ENCODE measurements at places on chromosomes 7 and 10.

- no peak for DNase-seq
Observed at GRCh38 chr7:123338688-123339087, 138.9 kb upstream of the SLC13A1 start.

GRCh38 chr7:47907981-47908616 lies 40.2 kb downstream of the PKD1L1 start:
- no peak for DNase-seq

GRCh38 chr7:133837224-133837623 lies 289.9 kb upstream of the LRGUK start:
- no peak for DNase-seq

DNA sequence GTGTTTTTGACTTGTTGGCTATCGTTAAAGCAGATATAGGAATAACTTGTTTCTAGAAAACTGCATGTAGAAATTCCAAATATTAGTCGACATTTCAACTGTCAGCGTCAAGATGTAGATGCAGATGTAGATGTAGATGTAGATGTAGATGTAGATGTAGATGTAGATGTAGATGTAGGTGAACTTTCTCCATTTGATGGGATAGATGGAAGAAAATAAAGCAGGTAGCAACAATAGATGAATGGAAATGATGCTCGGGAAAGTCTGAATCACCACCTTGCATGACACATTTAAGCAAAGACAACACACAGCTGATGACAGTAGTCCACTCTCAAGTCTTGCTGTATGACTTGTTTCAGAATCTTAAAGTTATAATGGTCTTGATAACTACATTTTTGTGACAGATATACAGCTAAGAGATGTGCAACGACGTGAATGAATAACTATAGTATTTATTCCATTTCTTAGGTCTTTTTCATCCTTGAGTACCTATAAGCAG lies 53.5 kb downstream of the SND1 start:
- no peak for DNase-seq

DNA sequence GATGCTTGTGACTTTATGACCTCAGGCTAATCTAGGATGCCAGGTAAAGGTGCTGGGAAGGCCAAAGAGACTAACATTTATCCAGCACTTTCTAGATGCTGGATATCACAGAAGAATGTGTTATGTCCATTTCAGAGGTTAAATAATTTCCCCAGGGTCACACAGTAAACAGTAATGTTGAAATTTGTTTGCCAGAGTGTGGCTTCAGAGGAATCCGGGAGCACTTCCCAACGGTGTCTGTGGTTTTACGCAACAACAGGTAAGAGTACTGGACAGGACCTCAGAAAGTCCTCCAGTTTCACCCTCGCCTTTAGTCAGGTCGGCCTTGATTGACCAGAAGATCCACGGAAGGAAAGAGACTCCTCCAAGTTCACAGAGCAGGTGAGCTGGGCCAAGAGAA lies 1.7 kb downstream of the SHTN1 start:
- no peak for DNase-seq

DNA sequence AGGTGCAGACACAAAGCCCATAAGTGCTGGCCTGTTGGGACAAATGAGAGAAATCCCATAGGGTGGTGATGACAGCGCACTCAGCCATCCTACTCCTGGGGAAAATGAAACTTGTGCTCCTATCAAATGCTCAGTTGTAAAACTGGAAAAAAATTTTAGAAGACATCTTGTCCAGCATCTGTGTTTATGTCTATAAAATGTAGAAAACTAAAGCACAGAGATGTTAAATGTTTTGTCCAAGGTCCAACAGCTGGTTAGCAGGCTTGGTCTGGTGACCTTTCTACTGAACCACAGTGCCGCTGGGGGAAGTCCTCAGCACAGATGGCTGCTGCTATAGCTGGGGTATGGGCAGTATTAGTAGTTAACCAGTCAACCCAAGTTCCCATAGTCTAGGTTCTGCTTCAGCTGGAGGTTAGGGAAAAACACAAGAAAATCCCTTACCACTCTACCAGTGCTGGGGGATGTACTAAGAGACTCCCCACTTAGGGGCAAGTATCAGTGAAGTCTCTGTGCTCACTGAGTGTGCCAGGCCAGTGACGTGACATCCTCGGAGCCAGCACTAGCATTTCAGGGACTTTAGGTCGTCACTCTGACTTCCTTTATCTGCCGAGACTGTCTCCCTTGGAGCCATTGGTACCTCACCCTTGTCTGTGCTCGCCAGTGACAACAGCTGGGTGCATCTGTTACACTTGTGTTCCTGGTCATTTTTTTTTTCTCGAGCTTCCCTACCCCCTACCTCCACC lies 1.9 kb downstream of the TSPAN33 start:
- no peak for DNase-seq

DNA sequence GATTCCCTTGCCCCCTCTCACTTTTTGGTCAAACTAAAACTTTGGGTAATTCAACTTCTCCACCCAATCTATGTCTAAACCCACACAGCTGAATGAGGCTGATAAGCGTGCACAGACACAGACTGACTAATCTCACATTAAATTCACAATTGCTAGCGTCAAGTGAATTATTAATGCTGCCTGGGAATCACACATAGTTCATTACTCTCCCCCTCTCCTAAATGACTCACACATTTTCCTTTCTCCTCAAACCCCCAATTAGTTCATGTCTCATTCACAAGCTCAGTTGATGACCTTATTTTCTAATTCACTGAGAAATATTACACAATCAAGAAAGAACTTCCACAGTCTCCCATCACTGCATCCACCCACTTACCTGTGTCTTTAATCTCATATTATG lies 14.5 kb downstream of the KLF14 start:
- no peak for DNase-seq

DNA sequence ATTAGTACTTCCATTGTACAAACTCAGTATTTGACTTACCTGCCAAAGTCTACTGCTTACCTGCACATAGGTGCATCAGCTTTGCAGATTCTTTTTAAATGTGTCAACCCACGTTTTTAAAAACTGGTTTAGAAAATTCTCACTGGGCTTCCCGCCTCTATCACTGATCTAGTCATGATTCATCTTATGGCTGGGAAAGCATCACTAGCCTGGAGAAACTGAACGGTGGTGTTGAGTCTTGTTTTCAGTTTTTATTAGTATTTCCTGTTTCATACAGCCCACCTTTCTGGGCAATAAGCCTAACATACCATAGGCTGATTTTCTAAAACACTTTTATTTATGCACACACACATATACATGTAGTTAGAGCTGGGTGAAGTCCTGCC lies 19.7 kb downstream of the DOCK1 start:
- DNase-seq: no peak

- no peak for DNase-seq
Observed at GRCh38 chr7:10034843-10035556, 938.7 kb upstream of the PHF14 start.

DNA sequence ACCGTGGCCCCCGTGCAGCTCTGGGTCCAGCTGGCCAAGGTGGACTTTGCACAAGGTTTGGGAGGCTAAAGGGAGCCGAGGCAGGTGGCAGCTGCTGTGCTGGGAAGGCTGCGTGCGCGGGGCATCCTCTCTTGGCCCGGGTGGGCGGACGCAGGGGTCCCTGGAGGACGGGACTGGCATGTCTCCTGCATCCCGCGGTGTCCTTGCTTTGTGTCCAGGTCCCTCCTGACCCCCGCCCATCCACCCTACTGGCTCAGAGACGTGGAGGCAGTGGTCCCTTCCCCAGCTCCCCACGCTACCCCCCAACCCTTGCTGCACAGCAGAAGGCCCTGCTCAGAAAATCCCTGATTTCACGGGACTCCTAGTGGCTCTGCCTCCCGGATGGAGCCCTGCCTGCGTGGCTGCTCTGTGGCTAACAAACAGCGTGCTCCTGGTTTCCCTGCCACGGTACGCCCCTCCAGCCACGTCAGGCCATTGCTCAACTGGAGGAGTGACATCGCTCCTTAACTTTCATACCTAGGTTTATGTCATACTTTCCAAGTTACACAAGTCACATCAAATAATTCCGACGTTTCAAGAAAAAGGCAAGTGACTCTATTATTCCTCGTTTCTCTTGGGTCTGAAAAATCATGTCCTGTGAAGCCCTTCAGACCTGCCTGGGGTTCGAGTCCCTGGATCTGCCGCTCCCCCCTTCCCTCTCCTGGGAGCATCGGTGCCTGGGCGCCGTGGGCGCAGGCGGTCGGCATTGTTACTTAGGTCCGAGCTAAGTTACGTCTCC lies 421.9 kb downstream of the DNAJB6 start:
- DNase-seq: no peak

- no peak for DNase-seq
Observed at GRCh38 chr10:128892005-128892404, 575.0 kb upstream of the MGMT start.

GRCh38 chr10:131802156-131802915 lies 98.5 kb upstream of the PPP2R2D start:
- DNase-seq: no peak
